NCI-H1417 (cell line): ENCODE measurements at places on chromosomes 7 and 10.

DNA sequence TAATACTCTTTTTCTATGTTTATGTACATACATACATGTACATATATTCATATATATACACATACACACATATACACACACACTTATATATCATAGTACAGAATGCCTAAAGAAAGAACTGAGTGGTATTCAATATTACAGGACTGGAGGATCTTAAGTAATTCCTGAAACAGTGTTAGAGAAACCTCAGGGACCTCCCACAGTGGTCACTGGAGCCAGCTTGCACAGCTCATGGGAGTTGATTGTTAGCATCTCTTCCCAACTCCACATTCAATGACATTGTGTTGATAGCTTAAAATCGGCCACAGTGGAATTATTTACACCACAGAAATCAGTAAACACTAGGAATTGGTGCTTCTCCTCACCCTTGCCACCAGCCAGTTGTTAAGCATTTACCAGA, 6.0 kb downstream of the LRRC17 start:
- DNase-seq = no peak

DNA sequence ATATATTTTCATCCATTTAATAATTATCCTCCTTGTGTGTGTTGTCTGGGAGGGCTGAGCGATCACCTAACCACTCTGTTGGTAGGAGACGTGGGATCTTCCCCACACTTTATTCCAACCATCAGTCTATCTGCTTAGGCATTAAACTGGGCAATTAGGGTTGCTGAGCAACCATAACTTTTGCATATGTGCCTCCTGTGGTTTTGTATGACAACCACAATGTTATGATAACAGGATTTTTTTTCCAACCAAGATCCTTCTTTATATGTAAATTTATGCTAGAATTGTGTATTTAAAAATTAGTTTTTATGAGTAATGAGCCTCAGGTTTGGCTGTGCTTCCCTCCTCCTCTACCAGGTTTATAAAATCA, 495.0 kb upstream of the MGMT start:
- no peak for DNase-seq

DNA sequence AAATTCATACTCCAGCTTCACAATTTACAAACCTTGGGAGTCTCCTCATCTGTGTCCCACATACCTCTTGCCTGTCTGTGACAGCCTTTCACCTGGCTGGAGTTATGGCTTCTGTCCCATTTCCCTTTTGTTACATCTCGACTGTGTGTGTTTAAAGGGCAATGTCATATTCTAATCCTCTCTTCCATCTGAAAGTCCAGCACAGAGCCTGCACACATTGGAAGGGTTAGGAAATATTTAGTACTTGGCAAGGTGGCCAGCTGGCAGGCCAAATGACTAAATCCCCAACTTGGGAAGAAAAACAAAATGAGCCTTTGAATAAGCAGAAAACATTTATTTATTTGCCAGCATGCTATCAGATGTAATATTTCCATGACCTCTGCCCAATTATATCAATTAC, 120.1 kb upstream of the STK17A start:
- no peak for DNase-seq

DNA sequence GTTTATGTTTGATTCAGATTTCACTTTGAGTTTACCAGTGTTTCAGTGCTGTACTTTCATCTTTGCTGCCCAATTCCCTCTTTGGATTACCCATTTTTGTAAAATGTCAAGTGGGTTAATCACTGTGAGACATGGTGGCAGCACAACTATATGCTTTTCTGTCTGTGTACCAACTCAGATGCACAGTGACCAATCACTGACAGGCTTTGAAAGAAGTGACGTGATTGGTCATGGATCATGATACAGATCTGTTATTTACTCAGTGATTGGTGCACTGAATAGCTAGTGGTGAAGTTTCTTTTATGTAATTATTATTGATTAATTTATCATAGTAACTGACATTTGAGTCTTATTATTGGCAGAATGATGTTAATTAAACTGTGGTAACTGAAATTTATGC, 126.9 kb downstream of the SDK1 start:
- peak; percentile 8 for DNase-seq

DNA sequence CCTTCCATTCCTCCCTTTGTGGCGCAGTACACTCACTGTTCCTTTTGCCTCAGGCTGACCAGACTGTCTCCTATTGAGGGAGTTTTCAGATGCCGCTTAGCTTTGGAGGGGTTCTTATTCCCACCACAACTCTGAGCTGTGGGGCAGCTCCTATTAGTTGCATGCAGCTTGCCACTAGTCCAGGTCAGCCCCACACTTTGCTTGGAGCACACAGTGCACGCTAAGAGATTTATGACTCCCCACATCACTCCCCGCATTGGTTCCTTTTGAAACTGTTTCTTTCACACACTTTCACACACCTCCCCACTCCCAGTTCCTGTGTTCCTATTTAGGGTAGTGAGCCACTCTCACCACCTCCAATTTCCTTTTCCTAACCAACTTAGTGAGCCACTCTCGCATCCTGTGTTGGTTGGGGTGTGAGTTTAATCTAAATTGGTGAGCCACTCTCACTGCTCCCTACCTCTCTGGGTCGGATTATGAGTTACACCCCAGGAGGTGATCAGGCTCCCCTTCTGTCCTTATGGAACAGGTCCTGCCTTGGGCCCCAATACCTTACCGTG, 10.4 kb upstream of the ZNF485 start:
- no peak for DNase-seq

DNA sequence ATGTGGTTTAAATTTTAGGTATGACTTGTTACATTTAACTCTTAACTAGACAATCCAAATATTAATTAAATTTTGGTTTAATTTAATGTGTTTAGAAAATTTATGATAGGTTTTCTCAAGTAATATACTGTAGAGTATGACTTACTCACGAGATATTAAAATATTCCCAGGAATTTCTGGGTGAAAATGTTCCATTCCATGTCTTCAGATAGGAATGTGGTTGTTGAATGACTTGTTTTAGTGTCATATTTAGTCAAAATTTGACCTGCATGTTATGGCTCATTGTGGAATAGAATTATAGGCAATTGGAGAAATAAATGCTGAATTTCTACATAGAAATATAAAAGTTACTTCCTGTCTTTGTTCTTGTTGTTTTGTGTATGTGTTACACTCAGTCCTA, 46.7 kb downstream of the SHOC2 start:
- no peak for DNase-seq

GRCh38 chr7:144391014-144391413, 12.5 kb downstream of the NOBOX start:
- no peak for DNase-seq

DNA sequence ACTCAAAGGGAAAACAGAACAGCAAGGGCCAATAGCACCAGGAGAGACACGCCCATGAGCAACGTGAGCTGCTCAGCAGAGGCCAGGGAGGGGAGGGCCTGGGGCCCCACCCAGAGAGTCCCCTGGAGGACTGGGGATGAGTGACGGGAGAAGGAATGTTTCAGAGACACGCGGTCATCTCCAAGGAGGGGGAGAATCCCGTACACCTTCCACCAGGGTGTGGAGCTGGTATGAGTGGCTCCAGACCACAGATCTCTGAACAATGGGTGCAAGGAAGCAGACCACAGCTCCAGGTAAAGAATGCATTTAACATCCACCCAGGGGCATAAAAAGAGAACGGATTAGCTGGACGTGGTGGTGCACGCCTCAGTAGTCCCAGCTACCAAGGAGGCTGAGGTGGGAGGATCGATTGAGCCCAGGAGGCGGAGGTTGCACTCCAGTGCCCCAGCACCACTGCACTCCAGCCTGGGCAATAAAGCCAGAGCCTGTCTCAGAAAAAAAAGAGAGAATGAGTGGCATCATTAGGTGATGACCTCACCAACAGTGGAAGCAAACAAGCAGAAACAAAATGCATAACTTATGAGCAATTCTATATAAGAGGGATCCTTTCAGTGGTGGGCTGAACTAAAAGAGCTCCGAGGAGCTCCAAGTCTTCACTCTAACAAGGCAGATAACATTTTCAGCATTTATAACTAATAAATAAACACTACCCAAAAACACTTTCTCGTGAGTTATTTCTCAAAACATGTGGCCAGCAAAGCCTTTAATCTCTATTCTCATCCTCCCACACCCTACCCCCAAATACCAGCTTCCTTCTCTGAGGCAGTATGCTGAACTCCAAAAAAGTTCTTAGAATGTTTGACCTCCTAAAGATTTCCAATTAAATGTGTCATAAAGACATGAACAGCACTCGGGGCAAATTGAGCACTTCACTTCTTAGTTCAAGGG, 12.5 kb downstream of the PSAP start:
- DNase-seq = no peak

- no peak for DNase-seq
These were observed 92.5 kb upstream of the LRGUK start for GRCh38 chr7:134034652-134035051.

DNA sequence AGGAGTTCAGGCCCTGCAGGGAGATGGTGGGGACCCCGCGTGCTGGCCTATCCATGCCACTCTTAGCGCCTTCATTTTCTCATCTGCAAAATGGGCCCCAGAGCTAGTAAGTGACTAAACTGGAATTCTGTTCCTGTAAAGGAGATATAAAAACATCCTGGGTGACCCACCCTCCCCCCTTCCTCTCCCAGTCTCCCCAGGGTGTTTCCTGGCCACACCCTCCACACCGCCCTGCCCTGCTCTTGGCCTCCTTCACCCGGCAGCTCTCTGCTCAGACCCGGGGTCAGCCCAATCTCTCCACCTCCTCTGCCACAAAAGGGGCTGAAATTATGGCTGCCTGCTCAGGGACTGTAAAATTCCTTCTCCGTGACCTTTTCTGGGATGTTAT, 70.7 kb downstream of the C10orf105 start:
- no peak for DNase-seq

GRCh38 chr10:117239721-117240620, 943 bp upstream of the SLC18A2 start:
- DNase-seq = no peak

GRCh38 chr7:126398851-126399529, 853.8 kb downstream of the GRM8 start:
- no peak for DNase-seq

DNA sequence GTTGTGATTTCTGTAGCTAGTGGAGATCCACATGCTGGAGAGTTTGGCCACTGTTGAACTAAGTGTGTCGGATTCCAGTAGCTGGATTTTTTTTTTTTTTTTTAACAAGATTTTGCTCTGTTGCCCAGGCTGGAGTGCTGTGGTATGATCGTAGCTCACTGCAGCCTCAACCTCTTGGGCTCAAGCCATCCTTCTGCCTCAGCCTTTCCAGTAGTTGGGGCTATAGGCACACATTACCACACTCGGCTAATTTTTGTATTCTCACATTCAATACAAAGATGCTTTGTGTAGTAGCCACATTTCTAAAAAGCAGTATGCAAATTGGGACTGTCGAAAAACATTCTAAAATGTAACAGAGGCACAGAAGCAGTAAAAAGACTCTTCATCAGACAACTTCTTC, 63.5 kb downstream of the RABGEF1 start:
- no peak for DNase-seq

DNA sequence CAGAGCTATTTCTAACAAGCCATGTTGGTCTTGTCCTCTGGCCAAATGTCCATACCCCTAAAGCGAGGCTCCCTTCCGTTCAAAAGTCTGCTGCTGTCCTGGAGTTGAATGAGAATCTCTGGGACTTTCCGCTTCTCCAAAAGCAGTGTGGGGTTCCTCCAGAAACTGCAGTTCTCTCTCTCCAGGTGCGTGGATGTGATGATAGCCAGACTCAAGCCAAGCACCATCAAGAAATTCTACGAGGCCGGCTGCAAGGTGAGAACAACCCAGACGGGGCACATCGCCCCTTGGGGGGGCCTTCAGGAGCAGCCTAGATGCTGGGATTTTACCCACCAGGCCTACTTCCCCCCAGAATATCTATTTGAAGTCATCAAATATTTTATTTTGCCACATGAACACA, 26.5 kb downstream of the BTBD16 start:
- no peak for DNase-seq

GRCh38 chr10:126155528-126155927, 232.7 kb downstream of the ADAM12 start:
- no peak for DNase-seq

DNA sequence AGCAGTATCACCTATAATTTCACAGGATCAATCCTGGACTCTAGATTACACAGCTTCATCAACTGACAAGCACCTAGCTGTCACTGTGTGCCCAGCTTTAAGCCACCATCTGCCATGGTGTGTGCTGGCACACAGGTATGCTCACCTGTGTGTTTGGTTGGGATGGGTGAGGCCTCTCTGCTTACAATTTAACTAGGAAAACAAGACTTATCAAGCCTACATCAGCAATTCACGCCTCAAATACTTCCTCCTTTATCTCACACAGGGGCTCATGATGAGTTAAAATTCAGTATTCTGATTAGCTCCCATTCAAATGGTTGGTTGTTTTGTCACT, 608.2 kb downstream of the PARD3 start:
- DNase-seq = no peak

DNA sequence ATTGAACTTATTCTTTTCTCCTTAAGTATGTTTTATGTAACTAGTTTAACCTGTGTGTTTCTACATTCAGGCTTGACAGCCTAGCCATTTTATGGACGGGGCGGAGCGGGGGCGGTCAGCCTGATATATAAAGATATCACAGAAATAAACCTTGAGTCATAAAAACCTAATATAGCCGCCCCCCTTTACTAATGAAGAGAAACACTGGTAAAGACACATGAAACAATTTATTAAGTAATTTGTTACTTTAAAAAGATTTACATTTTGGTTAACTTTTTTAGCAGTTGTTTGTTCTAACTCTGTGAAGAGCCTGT, 84.0 kb downstream of the MAPK8 start:
- DNase-seq = no peak

DNA sequence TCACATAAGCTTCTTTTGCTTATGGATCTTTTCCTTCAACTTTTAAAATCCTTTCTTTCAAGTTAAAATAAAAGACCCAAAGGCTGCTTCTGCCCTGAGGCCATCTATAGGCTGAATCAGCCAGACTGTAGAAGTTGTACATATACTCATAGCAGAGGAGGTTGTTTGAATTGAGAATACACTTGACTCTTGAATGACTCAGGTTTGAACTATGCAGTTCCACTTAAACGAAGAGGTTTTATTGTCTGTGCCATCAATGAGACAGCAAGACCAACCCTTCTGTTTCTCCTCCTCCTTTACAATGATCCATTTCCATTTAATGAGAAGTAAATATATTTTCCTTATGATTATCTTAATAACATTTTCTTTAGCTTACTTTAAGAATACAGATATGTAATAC, 5.8 kb downstream of the ZNF365 start:
- DNase-seq = no peak

DNA sequence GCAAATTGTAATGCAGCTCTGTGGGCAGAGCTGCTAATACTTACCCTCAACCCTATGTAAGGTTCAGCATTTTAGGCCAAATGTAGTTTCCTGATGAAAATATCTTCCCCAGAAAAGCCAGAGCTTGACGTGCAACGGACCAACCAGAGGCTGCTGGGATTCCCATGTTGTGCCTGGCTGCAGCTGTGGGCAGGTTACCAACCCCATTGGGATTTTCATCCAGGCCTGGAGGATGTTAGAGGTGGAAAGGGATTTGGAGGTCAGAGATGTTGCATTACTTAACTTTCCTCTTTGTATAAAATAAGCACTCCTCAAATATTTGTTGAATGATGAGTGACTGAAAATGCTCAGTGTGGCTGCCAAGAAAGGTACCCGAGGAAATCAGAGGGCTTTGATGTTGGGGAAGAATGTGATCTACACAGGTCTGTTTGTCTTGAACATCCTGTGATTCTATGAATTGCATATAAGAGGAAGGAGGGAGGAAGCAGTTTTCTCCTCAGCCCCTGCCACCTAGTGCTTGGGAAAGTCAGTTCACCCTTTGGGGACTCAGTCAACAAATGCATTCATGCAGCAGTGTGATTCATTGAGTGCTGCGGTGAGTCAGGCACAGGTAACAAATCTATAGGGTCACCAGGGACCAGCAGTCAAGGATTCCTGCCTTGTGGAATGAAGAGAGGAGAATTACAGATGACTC, 487.2 kb downstream of the RPS24 start:
- DNase-seq = peak; percentile 9

- no peak for DNase-seq
These were observed 875.5 kb upstream of the SORCS1 start for GRCh38 chr10:108039821-108040584.
